ENCODE measurements at places on chromosomes 16 and 17.

DNA sequence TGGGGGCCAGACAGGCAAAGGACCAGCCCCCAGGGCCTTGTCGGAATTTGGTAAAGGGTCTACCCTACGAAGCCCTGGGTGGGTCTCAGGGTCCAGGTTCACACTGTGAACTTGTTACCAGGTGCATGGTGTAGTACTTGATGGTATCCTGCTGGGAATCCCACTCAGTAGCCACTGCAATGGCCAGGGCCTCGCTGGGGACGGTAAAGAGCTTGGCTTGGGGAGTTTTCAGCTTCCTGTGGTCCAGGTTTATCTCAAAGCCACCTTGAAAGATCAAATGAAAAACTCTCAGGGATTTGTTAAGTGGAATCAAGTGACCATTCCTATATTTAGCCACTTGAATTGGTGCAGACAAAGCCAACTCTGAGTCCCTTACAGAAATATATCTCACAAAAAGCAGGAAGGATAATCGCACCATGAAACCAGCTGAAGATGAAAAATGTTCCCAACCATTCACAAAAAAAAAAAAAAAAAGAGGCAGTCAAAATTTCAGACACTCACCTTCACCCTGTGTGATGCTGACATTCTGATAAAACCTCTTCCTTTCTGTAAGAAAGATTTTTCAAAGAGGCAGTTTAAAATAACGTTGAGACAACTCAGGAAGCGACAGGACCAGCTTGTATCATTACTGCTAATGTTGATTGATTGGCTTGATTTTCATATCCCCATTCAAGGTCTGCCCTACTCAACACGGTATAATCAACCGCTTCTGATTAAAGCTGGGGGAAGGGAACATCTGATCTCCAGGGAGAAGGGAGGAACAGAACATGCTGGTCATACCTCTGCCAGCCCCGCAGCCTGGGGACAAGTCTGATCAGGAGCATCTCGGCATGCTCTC is 10.6 kb downstream of the ATPAF2 start:
- no peak for DNase-seq

DNA sequence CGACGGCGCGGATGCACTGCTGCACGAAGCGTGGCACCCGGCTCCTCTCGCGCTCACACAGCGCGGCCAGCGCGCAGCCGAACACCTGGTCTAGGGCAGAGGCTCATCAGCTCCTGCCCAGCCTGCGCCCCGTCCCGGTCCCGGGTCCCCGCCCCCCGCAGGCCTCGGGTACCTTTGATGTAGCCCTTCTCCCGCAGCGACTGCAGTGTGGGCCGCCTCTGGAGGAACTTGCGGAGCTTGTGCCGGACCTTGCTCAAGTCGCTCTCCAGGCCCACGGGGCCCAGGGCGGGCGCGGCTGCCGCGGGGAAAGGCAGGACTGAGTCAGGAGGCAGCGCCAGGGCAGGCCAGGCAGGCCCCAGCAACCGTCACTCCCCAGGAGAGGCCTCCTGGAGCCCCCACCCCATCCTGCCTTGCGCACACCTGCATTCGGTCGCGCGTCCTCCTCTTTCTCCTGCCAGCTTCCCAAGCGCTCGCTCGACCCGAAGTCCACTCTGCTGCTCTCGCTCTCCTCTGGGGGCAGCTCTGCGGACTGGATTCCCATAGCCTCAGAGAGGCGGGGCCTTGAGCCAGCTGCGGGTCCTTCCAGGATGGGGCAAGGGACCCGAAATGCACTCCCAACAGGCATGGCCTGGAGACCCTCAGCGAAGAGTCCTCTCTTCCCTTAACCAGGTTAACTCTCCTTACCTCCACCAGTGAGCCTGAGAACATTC is 36.0 kb downstream of the ARHGAP27 start:
- DNase-seq: no peak

GRCh38 chr16:13289515-13289914 is 388.1 kb downstream of the SHISA9 start:
- DNase-seq: no peak

GRCh38 chr17:19650826-19651225 is 2.3 kb downstream of the ALDH3A2 start:
- no peak for DNase-seq

- no peak for DNase-seq
Measured at GRCh38 chr17:57612202-57613071, 132.7 kb downstream of the CCDC182 start.

DNA sequence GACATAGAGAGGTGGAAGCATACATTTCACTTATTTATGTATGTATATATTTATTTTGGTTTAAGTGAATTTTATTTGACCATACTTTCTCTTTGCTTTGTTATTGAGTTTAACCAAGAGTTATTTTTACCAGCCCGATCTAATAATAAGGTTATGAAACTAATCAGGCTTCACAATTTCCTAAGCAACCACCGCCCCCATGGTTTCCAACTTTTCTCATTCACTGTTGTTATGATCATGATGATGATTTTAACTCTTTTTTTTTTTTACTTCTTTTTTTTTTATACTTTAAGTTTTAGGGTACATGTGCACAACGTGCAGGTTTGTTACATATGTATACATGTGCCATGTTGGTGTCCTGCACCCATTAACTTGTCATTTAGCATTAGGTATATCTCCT is 30.6 kb downstream of the DNAH9 start:
- DNase-seq: no peak

DNA sequence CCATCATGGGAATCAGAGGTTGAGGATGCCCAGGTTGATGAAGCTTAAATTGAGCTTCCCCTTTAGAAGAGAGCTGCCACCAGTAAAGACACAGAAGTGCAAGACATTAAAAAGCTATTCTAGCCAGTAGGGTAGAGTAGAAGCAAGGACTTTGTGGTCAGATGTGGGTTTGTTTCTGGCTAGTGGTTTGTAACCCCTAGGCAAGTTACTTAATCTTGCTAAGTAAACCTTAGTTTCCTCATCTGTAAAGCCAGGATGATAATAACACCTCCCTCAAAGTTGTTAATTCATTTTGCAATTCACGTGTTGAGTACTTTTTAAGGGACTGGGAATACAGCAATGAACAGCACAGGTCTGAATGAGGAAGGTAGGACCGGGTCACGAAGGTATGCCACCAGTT is 3.6 kb downstream of the SNTB2 start:
- DNase-seq: peak; percentile 9

- DNase-seq: no peak
Measured at GRCh38 chr17:73878923-73879322, 234.7 kb upstream of the SDK2 start.

- DNase-seq: no peak
Measured at GRCh38 chr17:73005360-73005759, 87.1 kb downstream of the SLC39A11 start.

GRCh38 chr16:88073201-88073721 is 122.0 kb downstream of the BANP start:
- no peak for DNase-seq

- no peak for DNase-seq
Measured at GRCh38 chr16:69294051-69294450, 17.1 kb upstream of the VPS4A start.

DNA sequence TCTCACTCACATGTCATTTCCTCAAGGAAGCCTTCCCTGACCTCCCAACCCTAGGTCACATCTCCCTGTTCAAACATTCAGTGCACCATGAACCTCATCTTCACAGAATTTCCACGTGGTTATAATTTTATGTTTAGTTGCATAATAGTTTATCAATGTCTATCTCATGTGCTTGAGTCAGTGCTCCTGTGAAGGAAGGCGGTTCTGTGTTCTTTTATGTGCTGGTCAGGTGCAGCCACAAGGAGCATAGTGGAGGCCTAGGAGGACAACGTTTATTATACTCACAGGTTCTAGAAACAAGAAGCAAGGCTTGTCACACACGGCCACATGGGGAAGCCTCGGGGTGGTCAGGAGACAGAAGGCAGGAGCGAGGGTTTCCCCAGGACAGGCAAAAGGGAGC is 34.5 kb upstream of the SCNN1B start:
- DNase-seq: no peak

GRCh38 chr17:19001907-19002590 is 2.5 kb downstream of the FAM83G start:
- DNase-seq: no peak

DNA sequence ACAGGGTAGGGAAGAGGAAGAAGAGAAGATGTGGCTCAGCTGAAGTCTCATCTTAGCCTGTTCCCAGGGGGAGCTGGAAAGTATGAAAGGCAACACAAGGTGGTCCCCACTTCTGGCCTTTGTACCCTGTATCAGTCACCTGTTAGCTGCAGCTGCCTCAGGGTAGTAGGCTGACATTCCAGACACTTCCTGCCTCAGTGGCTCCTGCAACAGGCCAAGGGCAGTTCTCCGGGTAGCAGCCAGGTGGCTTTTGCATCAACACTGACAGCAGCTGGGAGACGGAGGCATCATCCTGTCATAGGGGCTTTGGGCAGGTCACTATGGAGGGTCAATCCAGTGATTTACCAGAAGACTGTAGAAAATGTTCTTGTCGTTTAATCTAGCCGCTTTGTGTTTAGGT is 124.0 kb downstream of the RGS9 start:
- no peak for DNase-seq

DNA sequence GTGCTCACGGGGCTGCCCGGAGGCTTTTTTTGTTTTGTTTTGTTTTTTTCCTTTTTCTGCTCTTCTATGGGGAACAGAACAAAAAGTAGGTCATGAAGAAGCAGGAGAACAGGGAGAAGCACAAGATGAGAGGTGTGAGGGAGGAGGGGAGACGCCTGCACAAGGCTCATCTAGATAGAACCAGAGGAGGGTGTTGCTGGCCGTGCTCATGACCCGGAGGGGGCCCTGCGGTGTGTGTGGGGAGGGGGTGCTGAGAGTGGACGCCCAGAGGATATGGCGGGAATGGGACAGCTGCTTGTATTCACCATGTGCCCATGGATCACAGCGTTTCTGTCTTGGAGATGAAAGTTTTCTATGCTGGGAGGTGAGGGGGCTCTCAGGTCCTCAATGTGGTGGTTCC is 183.7 kb downstream of the FOXL1 start:
- DNase-seq: no peak

DNA sequence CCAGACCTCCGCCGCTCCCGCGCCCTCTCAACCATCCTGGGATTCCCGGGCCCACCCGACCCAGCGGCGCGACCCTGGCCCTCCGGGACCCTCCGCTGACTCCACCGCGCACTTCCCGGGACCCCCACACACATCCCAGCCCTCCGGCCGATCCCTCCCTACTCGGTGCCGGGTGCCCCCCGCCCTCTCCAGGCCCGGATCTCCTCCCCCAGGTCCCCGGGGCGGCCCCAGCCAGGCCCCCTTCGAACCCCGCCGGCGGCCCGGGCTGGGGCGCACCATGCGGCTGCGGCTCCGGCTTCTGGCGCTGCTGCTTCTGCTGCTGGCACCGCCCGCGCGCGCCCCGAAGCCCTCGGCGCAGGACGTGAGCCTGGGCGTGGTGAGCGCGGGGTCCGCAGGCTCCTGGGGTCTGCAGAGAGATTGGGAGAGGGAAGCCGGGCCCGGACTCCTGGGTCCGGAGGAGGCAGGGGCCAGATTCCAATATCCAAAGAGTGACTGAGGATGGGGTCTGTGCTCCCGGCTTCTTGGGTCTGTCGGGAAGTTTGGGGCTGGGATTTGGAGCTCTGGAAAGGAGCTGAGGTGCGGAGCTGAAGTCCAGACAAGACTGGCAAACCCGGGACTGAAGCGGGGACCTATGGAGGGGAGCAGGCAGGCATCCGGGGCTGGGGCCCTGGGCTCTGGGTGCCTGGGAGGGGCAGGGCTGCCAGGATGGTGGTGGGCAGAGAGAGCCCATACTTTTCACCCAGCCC is 453 bp downstream of the MMP25 start:
- no peak for DNase-seq

DNA sequence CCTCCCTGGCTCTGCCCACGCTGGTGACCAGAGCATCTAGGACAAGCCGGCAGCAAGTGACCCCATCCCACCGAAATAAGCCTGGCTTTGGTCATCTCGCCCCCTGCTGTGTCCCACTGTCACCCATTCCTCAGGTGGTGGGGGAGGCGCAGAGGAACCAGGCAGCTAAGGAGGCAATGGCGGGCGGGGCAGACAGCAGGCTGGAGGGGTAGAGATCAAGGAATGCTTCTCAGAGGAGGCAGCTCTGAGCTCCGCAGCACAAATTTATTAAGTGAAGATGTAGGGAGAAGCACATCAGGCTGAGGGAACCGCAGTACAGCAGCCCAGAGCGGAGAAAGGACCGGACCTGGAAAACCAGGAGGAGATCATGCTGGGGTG is 7.5 kb upstream of the KREMEN2 start:
- DNase-seq: no peak

- DNase-seq: no peak
Measured at GRCh38 chr16:79912592-79913310, 312.2 kb upstream of the MAF start.

GRCh38 chr17:30253312-30253711 is 17.8 kb upstream of the SLC6A4 start:
- no peak for DNase-seq

- no peak for DNase-seq
Measured at GRCh38 chr17:74484066-74484465, 17.6 kb downstream of the CD300A start.

- no peak for DNase-seq
Measured at GRCh38 chr16:54847609-54848008, 83.1 kb upstream of the IRX5 start.

DNA sequence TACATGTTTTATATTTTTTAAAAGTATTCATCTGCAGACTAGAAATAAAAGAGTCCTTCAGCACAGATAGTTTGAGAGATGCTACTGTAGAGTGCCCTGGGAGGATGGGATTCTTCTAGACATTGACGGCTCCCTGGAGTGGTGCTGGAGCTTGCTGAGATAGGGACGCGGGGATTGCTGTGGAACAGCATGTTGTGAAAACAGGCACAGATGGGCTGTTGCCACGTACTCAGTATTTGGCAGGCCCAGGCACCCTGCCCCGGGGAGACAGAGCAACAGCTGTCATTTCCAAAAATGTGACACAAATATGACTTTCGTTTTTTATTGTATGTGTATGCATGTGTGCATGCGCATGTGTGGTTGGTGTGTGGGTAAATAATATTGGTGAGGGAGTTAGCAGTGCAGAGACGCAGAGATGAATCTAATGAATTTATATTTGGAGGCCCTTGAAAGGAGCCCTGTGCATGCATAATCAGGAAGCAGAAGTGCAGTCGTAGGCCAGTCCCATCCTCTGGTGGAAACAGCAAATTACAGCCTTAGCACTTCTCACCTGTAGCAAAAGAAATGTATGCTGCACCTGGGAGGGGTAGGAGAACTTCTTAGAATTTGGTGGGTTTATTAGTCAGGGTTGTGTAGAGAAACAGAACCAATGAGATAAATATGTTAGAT is 6.2 kb upstream of the ABCA8 start:
- no peak for DNase-seq

GRCh38 chr17:65057531-65058090 is 1.1 kb upstream of the GNA13 start:
- DNase-seq: no peak

GRCh38 chr16:31219154-31219741 is 2.3 kb upstream of the PYDC1 start:
- DNase-seq: no peak

GRCh38 chr17:29588562-29589411 is 661 bp downstream of the GIT1 start:
- peak; percentile 22 for DNase-seq

Measured in Kasumi-1 (cell line).